ENCODE measurements at places on chromosomes 3 and 15. TPM values are rescaled to one million over a fixed set of nuclear protein-coding genes. Genes with fewer than 3 reads are reported as not detected.
A peak's percentile ranks its signal among the peaks of the same experiment; 100 is the strongest.

GRCh38 chr15:80107774-80108173 is 45.0 kb upstream of the FAH start:
- no peak for DNase-seq

DNA sequence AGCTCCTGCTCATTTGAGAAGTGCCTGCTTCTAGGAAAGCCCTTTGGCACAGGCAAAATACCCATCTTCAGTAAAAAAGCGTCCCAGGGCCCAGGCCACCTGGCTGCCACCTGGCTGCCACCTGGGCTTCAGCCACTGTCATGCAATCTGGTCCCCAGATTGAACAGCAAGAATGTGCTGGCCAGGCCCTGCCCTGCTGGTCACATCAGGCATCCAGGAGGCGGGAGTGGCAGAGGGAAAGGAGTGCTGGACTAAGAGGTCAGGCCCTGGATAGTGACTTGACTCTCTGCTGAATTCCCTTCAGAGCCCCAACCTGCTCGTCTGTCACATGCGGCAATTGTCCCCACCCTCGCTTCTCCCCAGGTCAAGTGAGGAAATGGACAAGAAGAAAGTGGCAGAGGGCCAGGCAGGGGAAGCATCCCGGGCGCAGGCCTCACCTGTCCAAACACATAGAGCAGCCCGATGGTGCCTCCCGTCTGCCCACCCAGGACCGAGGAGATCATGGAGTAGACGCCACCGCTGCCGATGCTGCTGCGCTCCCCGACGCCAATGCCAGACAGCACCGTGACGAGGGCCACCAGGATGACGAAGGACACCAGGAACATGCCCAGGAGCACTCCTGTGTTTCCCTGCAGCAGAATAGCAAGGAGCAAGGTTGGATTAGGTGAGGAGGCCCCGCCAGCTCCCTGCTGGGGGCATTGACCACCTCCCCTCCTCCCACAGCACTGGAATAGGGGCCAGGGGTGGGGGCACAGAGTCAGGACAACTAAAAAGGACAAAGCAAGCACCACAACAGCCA is 25.5 kb downstream of the SLC12A8 start:
- peak; percentile 52 for DNase-seq

DNA sequence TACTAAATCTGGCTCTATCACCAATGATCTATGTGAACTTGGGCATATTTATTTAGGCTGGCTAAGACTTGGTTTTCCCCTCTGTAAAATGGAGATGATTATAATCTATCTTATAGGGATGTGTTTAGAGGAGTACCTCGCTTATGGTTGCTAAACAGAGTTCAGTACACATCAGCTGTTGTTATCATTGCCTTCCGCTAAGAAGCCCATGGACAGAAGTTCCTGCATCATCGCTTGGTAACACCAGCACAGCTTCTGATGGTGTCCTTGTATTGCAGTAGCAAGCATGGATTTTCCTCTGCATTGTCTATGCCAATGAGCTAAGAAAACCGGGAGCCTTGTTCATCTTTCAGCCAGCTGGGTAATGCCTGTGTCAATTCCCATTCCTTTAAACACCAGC is 73.1 kb upstream of the LRTM1 start:
- DNase-seq: no peak

DNA sequence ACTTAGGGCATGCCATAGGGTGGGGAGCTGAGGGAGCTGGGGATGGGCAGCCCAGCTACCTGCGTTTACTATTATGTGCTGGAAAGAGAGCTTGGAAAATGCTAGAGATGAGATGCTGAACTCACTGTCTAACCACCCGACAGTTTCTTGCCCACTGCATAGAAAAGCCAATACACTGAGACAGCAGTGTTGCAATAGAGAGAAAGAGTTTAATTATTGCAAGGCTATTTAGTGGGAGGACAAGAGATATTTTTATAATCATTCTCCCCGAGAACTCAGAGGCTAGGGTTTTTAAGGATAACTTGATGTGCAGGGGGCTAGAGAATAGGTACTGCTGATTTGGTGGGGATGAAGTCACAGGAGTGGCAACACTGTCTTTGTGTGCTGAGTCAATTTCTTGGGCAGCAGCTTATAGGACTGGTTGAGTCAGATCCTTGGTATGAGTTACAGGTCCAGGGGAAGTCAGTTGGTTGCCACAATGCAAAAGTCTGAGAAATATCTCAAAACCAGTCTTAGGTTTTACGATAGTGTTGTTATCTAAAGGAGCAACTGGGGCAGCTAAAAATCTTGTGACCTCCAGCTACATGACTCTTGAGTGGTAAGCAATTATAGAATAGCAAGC is 205.9 kb downstream of the GABRG3 start:
- no peak for DNase-seq

- no peak for DNase-seq
These were observed 23.2 kb downstream of the EAF1 start for GRCh38 chr3:15450438-15451215.

- DNase-seq: no peak
These were observed 96.3 kb downstream of the PLXNA1 start for GRCh38 chr3:127079211-127079610.

The PDZRN3 gene
- polyA plus RNA-seq: 4.2 TPM

The DLL4 gene
- 0.22 TPM for polyA plus RNA-seq

The GSK3B gene
- polyA plus RNA-seq: 15.2 TPM
